ENCODE measurements at places on chromosomes 13 and 19. TPM values are rescaled to one million over a fixed set of nuclear protein-coding genes. Genes with fewer than 3 reads are reported as not detected.

TEX26 gene
- total RNA-seq = not detected

DNA sequence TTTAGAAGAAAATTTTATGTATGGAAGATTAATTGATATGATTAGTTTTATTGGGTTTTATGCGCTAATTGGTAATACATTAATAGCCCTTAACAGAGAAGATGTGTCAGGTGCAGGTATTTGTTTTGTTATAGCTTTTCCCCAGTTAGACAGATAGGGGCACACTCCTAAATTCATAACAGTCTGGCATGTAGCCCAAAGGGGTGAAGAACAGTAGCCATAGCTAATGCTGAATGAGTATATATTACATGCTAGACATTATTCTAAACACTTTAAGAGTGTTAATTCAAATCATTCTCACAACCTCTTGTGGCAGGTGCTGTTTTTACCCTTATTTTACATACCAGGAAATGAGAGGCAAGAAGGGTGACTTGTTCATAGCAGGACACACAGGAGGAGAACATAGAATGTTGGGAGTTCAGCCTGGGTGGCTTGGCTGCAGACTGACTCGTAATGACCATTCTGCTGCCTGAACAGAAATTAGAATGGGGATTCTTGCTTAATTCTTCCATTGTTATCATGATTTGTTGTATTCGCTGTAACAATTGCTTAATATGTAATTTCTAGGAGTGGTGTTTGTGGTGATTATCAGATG is 20.1 kb downstream of the PCCA start:
- DNase-seq = no peak

GRCh38 chr13:38970380-38971051 is 20.1 kb downstream of the STOML3 start:
- no peak for DNase-seq

- DNase-seq = no peak
These were observed 326.1 kb upstream of the TSHZ3 start for GRCh38 chr19:31675193-31675913.

GRCh38 chr19:41328842-41329225 is 18.9 kb downstream of the CCDC97 start:
- no peak for DNase-seq

GRCh38 chr19:43638995-43639518 is 593 bp downstream of the CADM4 start:
- no peak for DNase-seq

DNA sequence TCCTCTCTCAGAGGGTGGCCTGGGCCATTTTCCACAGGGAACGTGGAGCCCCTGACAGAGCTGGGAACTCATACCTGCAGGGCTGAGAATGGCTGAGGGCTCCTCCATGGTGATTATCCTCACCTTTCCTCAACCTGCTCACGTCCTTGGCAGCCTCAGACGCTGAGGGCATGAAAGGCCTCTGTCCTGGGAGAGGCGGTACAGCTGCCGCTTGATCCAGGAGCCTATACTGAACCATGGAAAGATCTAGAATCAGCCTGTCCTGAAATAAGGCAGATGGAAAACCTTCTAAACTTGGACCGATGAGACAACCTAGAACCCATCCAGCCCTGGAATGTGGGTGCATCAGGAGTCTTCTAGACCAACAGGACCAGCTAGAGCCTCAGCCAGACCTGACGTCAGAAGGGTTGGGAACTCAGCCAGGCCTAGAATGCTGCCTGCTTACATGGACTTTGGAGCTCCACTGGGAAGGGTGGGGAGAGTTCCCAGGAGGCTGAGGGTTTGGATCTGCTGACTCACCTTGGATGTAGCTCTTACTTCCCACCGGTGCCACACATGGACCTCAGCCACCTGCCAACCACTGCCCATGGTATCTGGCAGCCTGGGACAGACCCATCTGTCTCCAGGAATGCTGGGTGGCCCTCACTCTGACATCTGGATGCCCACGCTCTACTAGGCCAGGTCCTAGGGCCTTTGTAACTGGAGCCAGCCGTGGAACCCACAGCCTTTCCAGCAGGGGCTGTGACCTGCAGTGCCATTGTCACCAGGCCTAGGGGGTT is 7.5 kb downstream of the KCTD15 start:
- no peak for DNase-seq
